ENCODE measurements at places on chromosomes 16 and 17. TPM values are rescaled to one million over a fixed set of nuclear protein-coding genes. Genes with fewer than 3 reads are reported as not detected.

Gene MYLK3
- total RNA-seq, result 2.0 TPM

- H3K4me3 ChIP-seq, result no peak overlapping the region
- H3K4me1 ChIP-seq, result no peaks in the 10 kb centered on the region
- no peaks in the 10 kb centered on the region for H3K27me3 ChIP-seq
- DNase-seq, result no peak
Observed at GRCh38 chr17:18059283-18059682, 20.1 kb downstream of the GID4 start.

DNA sequence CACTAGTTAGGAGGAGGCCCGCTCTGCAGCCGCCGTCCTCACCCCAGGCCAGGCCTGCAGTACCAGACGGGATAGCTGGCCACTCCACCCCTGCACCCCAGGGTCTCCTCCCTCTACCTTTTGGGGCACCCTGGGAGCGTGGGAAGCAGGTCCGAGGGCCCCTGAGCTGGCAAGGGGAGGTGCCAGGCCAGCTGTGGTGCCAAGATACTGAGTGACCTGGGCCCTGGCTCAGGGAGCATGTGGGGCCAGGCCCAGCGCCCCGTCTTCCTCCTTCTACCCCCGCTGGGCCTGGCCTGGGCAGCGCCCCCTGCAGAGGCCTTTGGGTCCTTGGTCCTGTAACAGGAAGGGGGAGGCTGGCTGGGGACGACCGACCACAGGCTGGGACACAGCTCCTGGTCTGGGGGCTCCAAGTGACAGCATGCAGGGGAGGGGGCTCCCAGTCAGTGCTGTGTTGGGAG, 13.0 kb downstream of the PAM16 start:
- peaks cover 4% of the 10 kb centered on the region for H3K4me1 ChIP-seq
- no peak overlapping the region for H3K4me3 ChIP-seq
- no peaks in the 10 kb centered on the region for H3K27me3 ChIP-seq
- no peak overlapping the region for H3K27ac ChIP-seq
- no peaks in the 10 kb centered on the region for H3K36me3 ChIP-seq
- DNase-seq, result no peak

DNA sequence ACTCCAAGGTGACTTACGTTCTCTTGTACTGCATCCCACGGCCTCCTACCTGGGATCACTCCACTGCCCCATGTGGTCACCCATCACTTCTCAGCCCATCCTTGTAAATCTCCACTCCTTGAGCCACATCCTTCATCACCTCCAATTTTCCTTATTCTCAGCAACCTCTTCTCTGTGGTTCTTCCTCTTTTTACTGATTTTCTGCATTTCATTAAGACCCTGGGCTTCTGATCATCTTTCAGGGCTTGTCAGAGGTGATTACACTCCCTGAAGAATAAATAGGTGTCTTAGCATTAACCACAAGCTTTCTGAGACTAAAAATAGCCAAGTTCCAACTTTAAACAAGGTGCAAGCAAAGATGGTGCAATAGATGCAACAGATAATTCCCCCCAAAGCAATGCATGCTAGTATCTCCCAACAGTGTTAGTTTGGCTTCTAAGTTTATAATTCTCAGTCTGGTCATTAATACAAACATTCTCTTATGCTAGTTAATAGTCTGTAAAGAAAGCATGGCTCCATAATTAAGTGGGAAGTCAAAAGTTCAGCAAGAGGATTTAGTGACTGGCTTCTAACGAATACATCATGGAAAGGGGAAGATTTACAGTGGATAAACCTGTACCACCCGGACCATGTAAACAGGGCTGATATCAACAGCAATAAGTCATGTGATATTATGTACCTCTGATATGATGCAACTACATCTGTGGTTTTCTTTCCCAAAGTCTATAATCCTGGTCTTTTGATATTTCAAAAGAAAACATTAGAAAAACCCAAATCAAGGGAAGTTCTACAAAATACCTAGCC, 47.4 kb upstream of the FOXJ1 start:
- no peak overlapping the region for H3K27ac ChIP-seq
- no peaks in the 10 kb centered on the region for H3K27me3 ChIP-seq
- no peaks in the 10 kb centered on the region for H3K4me1 ChIP-seq
- H3K4me3 ChIP-seq, result no peak overlapping the region
